ENCODE measurements at places on chromosomes 3 and 15. TPM values are rescaled to one million over a fixed set of nuclear protein-coding genes. Genes with fewer than 3 reads are reported as not detected.
A peak's percentile ranks its signal among the peaks of the same experiment; 100 is the strongest.

- H3K36me3 ChIP-seq = no peaks in the 10 kb centered on the region
- peaks cover 10% of the 10 kb centered on the region for H3K4me1 ChIP-seq
- H3K4me3 ChIP-seq = no peak overlapping the region
- H3K27ac ChIP-seq = no peak overlapping the region
- DNase-seq = no peak
Observed at GRCh38 chr15:43249236-43249635, 17.5 kb downstream of the TGM5 start.

GRCh38 chr3:170714122-170714521 lies 128.2 kb upstream of the SLC7A14 start:
- no peaks in the 10 kb centered on the region for H3K4me1 ChIP-seq
- H3K27me3 ChIP-seq = no peaks in the 10 kb centered on the region
- DNase-seq = no peak
- H3K36me3 ChIP-seq = no peaks in the 10 kb centered on the region

GRCh38 chr3:129383292-129383860 lies 45.1 kb downstream of the EFCAB12 start:
- no peaks in the 10 kb centered on the region for H3K27me3 ChIP-seq
- peaks cover 6% of the 10 kb centered on the region for H3K4me1 ChIP-seq
- H3K27ac ChIP-seq = no peak overlapping the region
- peak; percentile 12 for DNase-seq

DNA sequence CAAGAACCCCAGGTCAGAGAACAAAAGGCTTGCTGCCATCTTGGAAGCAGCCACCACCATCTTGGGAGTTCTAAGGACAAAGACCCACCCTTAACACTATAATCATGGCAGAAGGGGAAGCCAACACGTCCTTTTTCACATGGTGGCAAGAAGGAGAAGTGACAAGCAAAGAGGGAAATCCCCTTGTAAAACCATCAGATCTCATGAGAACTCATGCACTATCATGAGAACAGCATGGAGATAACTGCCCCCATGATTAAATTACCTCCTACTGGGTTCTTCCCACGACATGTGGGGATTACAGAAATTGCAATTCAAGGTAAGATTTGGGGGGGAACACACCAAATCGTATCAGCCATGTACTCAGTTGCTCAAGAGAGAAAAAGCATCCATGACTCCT lies 21.1 kb upstream of the GBE1 start:
- H3K36me3 ChIP-seq = no peaks in the 10 kb centered on the region
- no peak overlapping the region for H3K4me3 ChIP-seq
- H3K27ac ChIP-seq = no peak overlapping the region
- peak; percentile 43 for DNase-seq
- H3K27me3 ChIP-seq = no peaks in the 10 kb centered on the region

DNA sequence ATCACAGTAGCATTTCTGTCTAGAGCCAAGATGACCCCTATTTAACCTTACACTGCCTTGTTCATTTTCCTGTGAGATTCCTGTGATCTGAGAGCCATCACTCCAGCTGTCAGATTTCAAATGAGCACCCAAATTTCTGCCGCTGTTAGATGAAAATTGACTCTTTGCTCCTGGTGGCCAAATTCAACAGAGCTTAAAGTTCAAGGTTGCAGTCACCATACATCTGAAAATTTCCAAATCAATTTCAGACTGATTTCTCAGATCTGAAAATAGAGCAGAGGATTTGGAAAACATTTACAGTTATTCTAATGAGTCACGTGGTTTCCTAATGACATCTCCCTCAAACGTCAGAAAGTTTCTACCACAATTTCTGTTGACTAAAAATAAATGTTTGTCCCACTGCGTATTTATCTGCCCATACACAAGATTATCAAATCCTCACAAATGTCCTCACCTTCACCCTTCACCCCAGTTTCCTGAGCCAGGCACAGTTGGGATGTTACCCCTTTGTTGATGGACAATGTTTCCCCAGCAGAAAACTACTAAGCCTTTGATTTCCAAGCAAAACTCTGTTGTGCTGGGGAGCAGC lies 16.4 kb downstream of the HDC start:
- DNase-seq = no peak
- H3K27ac ChIP-seq = no peak overlapping the region
- no peaks in the 10 kb centered on the region for H3K27me3 ChIP-seq
- H3K4me3 ChIP-seq = no peak overlapping the region
- H3K4me1 ChIP-seq = peaks cover 25% of the 10 kb centered on the region

DNA sequence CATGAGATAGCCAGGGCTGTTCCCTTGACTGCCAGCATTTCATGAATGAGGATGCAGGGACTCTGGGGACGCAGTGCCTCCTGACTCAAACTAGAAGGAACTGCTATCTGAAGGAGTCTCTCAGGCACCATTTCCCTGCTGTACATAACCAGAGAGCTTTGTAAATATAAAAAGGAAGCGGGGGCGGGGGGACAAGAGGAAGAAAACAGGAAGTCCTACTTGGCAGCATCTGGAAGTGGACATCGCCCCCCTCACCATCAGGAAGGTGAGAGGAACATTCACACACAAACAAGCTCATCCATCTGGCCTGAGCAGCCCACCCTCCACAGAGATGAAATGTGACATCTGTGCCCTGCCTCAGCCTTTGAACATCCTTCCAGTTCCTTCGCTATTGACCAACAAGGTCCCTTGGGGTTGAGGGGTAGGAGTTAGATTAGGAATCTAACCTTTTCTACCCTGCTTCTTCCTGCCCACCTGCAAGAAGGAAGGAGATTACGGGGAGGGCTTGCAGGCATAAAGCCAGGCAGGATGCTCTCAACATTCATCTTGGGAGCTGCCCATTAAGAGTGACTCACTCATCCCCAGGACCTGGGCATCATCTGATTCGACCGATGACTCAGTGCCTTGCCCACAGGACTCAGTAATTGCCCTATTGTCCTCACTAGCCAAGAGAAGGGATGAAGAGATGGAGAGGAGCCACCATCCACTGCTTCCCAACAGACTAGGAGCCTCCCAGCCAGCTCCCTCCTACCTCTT lies 31.9 kb downstream of the SH3BP5 start:
- peak overlapping the region; percentile 93 for H3K27ac ChIP-seq
- H3K36me3 ChIP-seq = peaks cover 21% of the 10 kb centered on the region
- no peak overlapping the region for H3K4me3 ChIP-seq
- H3K27me3 ChIP-seq = no peaks in the 10 kb centered on the region
- H3K4me1 ChIP-seq = peaks cover 44% of the 10 kb centered on the region

GRCh38 chr15:51374131-51374530 lies 32.7 kb downstream of the GLDN start:
- H3K36me3 ChIP-seq = no peaks in the 10 kb centered on the region
- H3K4me3 ChIP-seq = no peak overlapping the region
- DNase-seq = no peak
- H3K4me1 ChIP-seq = no peaks in the 10 kb centered on the region
- no peaks in the 10 kb centered on the region for H3K27me3 ChIP-seq

DNA sequence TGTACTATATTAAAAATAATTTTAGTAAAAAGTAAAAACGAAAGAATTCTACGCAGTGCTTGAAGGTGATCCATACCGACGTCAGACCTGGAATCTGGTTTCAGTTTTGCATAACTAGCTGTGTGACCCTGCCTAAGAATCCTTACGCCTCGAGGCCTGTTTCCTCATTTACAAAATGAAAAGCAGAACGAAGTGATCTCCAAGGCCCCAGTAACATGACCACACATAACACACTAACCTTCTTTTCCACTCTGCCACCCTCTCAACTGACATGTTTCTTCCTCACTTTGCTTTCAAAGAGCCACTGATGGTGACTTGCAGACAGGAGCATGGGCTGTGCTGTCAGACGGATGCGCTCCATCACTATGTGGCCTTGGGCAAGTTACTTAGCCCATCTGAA lies 4.8 kb downstream of the MESD start:
- DNase-seq = peak; percentile 93
- peak overlapping the region; percentile 94 for H3K27ac ChIP-seq
- H3K36me3 ChIP-seq = peaks cover 5% of the 10 kb centered on the region
- no peaks in the 10 kb centered on the region for H3K27me3 ChIP-seq
- peaks cover 41% of the 10 kb centered on the region for H3K4me1 ChIP-seq
- H3K4me3 ChIP-seq = peak overlapping the region; percentile 56

DNA sequence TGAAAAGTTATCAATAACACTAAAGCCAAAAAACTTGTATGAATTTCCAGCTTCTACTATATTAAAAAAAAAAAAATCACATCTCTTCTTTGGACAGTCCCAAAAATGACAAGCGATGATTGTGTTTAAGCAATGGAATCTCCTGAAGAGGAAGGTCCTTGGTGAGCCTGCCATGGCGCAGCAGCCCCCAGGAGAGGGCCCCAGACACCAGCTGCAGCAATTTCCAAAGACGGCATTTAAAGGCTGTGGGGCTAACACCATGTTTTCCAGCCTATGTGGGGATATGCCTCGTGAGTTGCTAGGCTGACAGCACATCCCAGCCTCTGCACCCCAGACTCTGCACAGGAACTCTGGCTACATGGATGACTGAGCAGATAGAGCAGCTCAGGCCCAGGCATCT lies 14.7 kb downstream of the SKIC8 start:
- H3K27ac ChIP-seq = no peak overlapping the region
- DNase-seq = no peak
- no peak overlapping the region for H3K4me3 ChIP-seq
- no peaks in the 10 kb centered on the region for H3K4me1 ChIP-seq
- H3K27me3 ChIP-seq = no peaks in the 10 kb centered on the region

- no peak overlapping the region for H3K27ac ChIP-seq
- no peak overlapping the region for H3K4me3 ChIP-seq
- no peaks in the 10 kb centered on the region for H3K27me3 ChIP-seq
- peaks cover 10% of the 10 kb centered on the region for H3K36me3 ChIP-seq
- no peaks in the 10 kb centered on the region for H3K4me1 ChIP-seq
Observed at GRCh38 chr3:179236669-179237301, 14.1 kb downstream of the KCNMB3 start.

DNA sequence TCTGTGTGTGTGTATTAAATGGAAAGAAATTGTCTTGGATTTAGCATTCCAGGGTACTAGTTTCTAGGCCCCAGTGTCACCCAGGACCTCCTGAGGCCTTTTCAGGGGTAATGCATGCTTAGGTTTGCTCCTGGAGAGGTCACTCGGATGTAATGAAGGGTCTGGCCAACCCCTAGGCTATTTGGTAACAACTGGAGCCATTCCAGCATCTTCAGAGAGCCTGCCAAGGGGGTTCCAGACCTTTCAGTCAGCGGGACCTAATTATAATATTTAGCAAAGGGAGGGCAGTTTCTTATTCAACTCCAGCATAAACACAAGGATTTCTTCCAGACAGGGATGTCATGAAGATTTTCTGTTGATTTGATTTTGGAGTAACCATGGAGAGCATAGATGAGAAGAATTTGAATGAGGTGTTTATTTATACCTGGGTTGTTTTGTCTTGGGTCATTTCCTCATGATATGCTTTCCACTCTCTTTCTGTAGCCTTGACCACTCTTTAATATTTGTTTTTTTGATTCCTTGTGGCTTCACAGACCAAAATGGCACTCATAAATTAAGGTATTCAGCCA lies 17.4 kb downstream of the KAT2B start:
- no peaks in the 10 kb centered on the region for H3K36me3 ChIP-seq
- no peak overlapping the region for H3K4me3 ChIP-seq
- no peak for DNase-seq
- peak overlapping the region; percentile 23 for H3K27ac ChIP-seq
- no peaks in the 10 kb centered on the region for H3K27me3 ChIP-seq
- H3K4me1 ChIP-seq = peaks cover 54% of the 10 kb centered on the region

DNA sequence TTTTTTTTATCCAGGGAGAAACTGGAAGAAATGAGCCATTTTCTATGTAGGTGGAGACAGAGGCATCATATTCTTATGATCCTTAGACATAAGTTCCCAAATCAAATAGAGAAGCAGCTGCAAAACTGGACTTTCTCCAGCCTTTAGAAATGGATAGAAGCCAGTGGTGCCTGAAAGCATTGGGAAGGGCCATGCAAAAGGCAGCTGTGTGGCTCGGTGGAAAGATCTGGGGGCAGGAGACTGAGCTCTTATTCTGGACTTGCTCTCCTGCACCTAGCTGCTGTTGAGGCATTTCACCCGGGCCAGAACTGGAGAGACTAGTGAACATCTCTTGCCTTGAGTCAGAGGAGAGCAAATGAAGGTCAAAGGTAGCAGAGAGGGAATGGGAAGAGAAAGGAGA lies 73.1 kb downstream of the TFG start:
- no peaks in the 10 kb centered on the region for H3K4me1 ChIP-seq
- H3K27ac ChIP-seq = no peak overlapping the region
- H3K27me3 ChIP-seq = no peaks in the 10 kb centered on the region
- DNase-seq = no peak
- no peak overlapping the region for H3K4me3 ChIP-seq

- H3K4me1 ChIP-seq = no peaks in the 10 kb centered on the region
- no peaks in the 10 kb centered on the region for H3K27me3 ChIP-seq
- H3K27ac ChIP-seq = no peak overlapping the region
- H3K4me3 ChIP-seq = no peak overlapping the region
- DNase-seq = no peak
Observed at GRCh38 chr3:23706111-23706510, 99.6 kb upstream of the UBE2E1 start.

- no peak overlapping the region for H3K4me3 ChIP-seq
- DNase-seq = no peak
- no peak overlapping the region for H3K27ac ChIP-seq
- peaks cover 2% of the 10 kb centered on the region for H3K4me1 ChIP-seq
- no peaks in the 10 kb centered on the region for H3K36me3 ChIP-seq
- H3K27me3 ChIP-seq = no peaks in the 10 kb centered on the region
Observed at GRCh38 chr15:68311464-68311835, 33.9 kb downstream of the FEM1B start.

DNA sequence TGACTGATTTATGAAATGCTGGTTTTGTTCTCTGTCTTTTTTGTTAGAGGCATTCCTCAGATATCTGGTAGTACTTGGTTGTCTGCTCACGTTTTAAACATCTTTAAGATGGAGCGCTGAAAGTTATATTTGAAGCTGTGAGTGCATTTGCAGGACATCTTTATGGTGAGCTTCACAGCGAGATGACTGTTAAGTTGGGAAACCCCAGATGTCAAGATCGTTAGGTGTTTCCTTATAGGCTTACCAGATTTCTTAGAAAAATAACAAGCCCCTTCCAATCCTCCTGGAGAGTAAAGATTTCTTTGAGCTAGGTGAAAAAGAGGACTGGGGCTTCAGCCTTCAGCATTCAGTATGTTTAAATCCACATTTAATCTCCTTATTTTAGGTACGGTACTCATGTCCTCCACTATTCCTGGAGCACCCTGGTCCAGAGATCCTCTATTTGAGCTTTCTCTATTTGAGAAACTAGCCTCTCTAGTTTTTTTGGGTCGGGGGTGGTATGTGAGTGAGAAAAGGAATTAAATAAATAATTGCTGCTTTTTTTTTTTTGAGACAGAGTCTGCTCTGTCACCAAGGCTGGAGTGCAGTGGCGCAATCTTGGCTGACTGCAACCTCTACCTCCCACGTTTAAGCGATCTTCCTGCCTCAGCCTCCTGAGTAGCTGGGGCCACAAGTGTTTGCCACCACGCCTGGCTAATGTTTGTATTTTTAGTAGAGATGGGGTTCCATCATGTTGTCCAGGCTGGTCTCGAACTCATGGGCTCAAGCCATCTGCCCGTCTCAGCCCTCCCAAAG lies 72.3 kb downstream of the ZNF609 start:
- H3K4me3 ChIP-seq = no peak overlapping the region
- no peak overlapping the region for H3K27ac ChIP-seq
- H3K36me3 ChIP-seq = peaks cover 21% of the 10 kb centered on the region
- DNase-seq = no peak

The CHRM5 gene
- polyA plus RNA-seq = not detected

The TLR9 gene
- 0.43 TPM for polyA plus RNA-seq

The FANCD2OS gene
- polyA plus RNA-seq = not detected

The C3orf62 gene
- polyA plus RNA-seq = 0.60 TPM

The AADACL2 gene
- polyA plus RNA-seq = not detected

The TRIM59 gene
- polyA plus RNA-seq = 2.5 TPM

The LSAMP gene
- polyA plus RNA-seq = not detected

The KBTBD8 gene
- polyA plus RNA-seq = 3.0 TPM

The LIPC gene
- 0.37 TPM for polyA plus RNA-seq

Measured in CD14-positive monocyte (primary cell).